ENCODE measurements at places on chromosomes 4 and X. TPM values are rescaled to one million over a fixed set of nuclear protein-coding genes. Genes with fewer than 3 reads are reported as not detected.

ELK1 gene
- total RNA-seq, result 12.1 TPM

TLL1 gene
- total RNA-seq, result 4.9 TPM

DMRTC1 gene
- not detected for total RNA-seq

SLC9B1 gene
- total RNA-seq, result 1.2 TPM

Measured in sigmoid colon (tissue), 7 donors.